ENCODE measurements at places on chromosomes 5 and 9.

DNA sequence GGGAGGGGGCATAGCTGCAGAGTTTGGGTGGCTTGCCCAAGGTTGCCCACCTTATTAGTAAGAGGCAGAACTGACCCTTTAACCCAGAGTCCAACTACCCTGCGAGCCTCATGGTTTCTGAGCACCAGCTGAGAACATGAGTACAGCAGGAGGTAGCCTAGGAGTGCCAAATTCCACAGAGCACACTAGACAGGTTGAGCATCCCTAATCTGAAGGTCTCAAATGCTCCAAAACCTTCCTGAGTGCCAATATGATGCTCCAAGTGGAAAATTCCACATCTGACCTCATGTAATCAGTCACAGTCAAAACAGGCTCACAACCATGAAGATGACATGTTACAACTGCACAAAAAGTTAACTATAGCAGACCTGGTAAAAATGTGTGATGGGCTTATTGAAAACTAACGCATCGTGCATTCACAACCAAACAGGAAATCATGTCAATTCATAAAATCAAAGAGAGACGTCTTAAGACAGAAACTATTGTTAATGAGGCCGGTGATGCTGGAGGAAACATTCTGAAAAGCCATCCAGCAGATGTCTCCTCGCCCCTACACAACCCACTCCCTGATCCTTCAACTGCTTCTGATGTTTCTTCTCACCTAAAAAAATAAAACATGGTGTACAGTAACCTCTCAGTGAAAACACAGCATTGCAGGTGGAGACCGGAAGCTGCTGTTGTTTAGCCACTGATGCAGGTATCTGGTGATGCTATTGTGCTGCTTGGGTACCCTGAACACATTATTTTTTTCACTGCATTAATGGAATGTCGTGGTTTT lies 25.0 kb downstream of the PTCH1 start:
- DNase-seq, result no peak

DNA sequence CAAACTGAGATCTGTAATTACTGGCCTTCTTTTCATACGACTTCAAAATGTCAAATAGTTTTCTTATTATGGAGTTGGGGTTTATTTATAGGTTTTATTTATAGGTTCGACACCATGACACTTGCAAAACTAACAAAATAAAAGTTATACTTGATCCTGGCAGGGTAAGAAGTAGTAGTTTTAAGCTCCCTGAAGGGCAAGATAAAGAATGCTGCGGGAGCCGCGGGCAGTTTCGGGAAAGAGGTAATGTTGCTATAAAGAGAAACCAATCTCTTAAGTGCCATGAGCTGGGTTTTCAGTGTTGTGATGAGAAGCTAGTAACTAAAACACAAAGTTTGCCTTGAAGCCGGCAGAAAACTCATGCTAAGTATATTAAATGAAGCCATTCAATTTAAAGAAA lies 24.8 kb downstream of the PTPN3 start:
- DNase-seq, result no peak

DNA sequence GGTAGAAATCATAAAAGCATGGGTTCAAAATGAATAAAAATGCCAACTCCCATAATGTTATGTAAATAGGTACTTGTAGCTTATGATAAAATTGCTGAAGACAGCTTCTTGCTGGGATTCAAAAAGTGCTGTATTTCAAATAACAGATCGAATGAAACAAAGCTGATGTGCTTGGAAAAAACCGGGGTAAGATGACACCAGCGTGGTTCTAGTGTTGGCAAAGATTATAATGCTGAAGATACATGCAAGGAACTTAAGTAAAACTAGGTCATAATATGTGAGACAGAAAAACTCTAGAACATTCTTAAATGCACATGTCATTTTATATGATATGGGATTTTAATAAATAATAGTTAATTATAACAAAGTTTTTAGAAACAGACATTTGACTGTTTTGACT lies 44.4 kb upstream of the APC start:
- DNase-seq, result no peak

DNA sequence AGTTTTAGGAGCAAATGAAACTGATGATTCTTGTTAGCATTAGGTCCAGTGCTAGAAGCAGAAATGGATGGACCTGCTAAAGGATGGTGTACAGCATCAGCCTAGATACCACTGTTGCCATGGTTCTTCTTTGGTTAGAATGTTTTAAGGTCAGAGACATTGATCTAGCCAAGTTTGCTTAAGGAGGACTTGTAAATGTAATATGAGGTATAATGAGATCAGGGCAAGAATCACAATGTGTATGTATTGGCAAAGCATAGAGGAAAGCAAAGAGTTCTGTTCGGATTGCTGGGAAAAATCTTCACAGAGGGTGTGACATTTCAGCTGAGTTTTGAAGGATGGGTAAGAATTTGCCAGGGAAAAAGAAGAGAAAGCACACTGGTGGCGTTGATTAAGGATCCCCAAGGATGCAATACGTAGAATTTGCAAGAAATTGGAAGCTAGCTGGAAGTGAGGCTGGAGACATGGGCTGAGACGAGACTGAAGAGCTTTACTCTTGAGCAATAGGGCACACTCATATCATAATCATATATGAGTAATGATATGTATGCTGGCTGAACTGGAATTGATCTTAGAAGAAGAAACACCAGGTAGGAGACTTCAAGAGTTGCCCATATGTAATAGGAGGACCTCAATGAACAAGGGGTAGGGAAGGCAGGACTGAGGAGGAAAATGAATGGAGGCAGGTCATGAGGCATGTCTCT lies 102.0 kb downstream of the ZNF462 start:
- DNase-seq, result no peak

DNA sequence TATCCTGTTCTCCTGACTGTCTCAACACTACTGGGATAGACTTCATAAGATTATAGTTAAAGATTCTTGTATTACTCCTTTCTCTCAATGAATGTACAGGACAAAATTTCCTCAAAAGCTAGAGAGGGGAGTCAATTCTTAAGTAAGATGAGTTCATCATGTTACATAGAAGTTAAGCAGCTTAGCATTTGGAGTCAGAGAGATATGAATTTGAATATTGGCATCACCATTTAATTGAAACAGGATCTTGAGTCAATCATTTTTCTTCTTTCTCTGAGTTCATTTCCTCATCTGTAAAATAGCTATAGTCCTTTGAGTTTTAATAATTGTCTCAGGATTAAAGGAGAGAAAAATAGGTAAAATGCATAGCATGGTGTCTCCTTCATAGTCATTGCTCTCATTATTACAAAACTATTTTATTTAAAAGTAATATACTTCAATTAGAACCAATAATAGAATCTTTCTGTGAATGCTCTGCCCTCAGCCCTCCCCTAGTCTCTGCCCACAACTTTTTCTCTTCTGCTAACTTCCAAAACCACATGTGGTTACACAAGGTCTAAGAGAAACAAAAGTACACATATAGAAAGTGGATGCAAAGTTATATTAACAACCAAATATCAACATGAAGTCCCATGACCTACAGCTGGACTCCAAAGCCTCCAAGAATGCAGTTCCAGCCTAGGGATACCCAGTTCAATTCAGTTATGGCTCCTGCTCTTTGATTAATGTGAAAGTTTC lies 265.6 kb downstream of the TLE1 start:
- no peak for DNase-seq

GRCh38 chr5:34657988-34658387 lies 1.9 kb downstream of the RAI14 start:
- no peak for DNase-seq

DNA sequence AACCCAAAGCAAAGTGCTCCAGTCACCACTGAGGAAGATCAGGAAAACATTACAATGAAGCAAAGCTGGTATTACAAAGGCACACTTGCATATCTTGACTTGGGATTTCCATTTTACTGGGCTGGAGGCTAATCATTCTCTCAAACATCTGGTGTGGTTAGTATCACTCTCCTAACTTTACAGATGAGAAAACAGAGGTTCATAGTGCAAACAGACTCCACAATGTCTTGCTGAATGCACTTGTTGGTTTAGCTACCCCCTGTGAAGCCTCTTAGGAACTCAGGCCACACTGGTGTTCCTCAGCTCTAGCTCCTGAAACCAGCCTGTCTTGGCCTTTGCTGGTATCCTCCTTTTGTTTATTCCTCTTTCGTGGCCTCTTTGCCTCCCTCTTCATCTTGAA lies 29.5 kb upstream of the SMAD5 start:
- DNase-seq, result no peak

DNA sequence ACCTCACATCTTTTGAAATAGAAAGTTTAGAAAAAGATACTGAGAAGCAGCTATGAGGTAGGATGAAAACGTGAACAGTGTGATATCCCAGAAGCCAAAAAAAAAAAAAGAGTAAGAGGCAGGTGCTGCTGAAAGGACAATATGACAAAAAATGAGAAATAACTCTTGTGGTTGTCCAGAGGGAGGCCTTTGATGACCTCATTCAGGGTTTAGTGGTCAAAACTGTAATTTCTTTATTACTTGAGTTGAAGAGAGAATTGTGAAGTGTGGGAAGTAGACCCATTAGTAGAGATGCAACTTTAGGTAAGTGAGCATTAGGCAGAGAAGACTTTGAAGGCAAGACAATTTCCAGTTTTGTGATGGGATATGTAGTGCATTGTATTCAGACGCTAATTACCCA lies 1306.3 kb upstream of the ACO1 start:
- DNase-seq, result no peak

DNA sequence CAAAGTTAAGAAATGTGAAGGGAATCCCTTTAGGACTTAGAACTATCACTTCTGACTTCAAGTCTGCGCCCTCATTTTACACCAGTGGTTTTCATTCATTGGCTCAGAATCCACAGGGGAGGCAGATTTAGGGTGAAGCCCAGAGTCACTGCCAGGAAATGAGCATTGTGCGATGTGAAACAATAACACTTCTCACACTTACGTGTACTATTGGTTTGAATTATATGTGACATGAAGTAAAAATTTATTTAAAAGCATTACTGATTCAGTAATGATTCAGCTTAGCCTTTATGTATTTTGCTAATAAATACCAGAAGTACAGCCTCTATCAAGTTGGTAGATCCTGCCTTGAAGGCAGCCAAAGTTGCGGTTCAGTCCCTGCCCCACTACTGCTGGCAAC lies 98.6 kb downstream of the PAM start:
- DNase-seq, result peak; percentile 8

- no peak for DNase-seq
These were observed 17.5 kb upstream of the SLC9A3 start for GRCh38 chr5:541539-542318.

DNA sequence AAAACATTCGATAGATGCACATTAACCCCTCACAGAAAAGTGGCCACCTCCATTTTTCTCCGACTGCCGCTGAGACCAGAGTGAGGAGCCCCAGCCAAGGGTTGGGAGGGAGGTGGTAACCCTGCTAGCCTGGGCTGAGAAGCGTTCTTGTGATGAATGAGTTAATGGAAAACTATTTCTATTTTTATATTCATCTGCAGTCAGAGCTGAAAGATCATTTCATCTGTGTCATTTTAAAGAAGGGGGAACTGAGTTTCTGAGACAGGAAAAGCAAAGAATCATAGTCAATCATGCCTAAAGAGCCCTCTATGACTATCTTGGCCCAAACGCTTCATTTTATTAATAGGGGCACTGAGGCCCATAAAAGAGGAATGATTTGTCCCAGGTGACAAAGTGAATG lies 229.5 kb downstream of the PAPPA start:
- no peak for DNase-seq

DNA sequence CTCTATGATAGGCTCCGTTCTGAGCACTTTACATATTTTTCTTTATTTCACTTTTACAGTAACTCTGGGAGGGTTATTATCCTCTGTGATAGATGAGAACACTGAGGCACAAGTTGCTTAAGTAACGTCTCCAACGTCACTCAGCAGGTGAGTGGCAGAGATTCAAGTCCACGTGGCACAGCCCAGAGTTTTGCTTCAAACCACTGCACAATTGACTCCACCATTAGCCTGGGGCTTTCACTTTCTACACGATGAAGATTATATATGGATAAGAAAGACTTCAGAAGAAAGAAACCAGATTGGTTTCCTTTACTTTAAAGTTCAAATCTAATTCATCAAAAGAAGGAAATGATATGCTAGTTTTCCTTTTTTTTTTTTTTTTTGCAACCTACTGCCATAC lies 245.9 kb downstream of the SYK start:
- no peak for DNase-seq

GRCh38 chr5:143218517-143219170 lies 184.8 kb downstream of the NR3C1 start:
- DNase-seq, result no peak

- DNase-seq, result no peak
These were observed 26.1 kb upstream of the ANXA6 start for GRCh38 chr5:151183456-151184245.

- DNase-seq, result no peak
These were observed 76.4 kb upstream of the FCN1 start for GRCh38 chr9:134993996-134994720.

GRCh38 chr5:175457466-175457865 lies 13.5 kb upstream of the DRD1 start:
- no peak for DNase-seq

DNA sequence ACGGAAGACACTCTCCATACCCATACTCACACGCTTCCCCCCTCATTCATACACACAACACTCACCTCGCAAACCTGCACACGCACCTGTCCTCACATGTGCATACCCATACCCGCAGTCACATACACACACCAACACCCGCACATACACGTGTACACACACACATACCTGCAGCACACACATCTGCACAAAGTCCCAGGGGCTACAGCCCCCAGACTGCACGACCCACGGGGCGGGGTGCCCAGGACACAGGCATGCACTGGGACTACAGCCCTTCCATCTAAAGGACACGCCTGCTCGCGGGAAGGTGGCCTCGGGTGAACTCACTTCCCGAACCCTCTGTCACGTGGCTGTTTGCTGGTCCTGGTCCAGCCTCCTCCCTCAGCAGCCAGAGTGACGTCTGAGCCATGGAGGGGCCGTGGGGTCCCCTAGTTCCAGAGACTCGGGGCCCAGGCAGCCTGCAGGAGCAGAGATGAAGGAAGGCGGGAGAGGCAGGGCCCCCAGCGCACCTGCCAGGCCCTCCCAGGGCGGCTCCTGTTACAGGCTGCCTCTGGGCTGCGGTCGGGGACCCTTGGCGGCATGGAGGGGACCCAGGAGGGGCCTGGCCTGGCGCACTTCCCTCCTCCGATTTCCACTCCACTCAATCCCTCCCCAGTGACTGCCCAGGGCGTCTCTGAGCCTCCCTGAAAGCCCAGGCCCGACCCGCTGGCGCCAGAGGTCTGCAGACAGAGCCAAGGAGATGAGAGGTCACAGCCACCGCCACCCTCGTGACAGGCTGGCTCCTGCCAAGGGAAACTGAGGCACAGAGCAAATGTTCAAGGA lies 8.1 kb downstream of the SLC12A7 start:
- no peak for DNase-seq

- no peak for DNase-seq
These were observed 21.9 kb downstream of the STXBP1 start for GRCh38 chr9:127634021-127634420.

- no peak for DNase-seq
These were observed 43.8 kb downstream of the TRIP13 start for GRCh38 chr5:936149-937144.

GRCh38 chr5:149646564-149646963 lies 65.3 kb downstream of the ARHGEF37 start:
- no peak for DNase-seq

- DNase-seq, result no peak
These were observed 254.7 kb downstream of the NTRK2 start for GRCh38 chr9:84924266-84924665.

GRCh38 chr5:127878174-127878750 lies 175.1 kb downstream of the CCDC192 start:
- DNase-seq, result no peak

GRCh38 chr5:167128581-167128980 lies 1162.9 kb upstream of the WWC1 start:
- DNase-seq, result no peak

- no peak for DNase-seq
These were observed 141.0 kb downstream of the AGTPBP1 start for GRCh38 chr9:85600675-85601263.

- DNase-seq, result no peak
These were observed 14.5 kb downstream of the PLPP1 start for GRCh38 chr5:55520117-55520839.
